ENCODE measurements at places on chromosomes 3 and 15.

GRCh38 chr3:131729643-131730017 is 226.9 kb upstream of the MRPL3 start:
- DNase-seq = no peak

DNA sequence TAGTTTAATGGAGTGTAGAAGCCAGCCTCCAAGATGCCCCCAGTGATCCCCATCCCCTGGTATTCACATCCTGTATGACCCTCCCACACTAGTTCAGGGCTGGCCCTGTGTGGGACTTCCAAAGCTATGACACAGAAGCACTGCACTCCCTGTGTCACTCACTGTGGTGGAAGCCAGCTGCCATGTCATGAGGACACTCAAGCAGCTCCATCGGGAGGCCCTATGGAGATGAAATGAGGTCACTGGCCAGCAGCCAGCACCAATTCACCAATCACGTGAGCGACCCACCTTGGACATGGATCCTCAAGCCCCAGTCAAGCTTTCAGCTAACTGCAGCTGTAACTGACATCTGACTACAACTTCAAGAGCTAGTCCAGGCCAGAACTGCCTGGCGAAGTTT is 3.9 kb upstream of the ACAN start:
- no peak for DNase-seq

- DNase-seq = no peak
Observed at GRCh38 chr3:53269888-53270880, 14.4 kb upstream of the TKT start.

DNA sequence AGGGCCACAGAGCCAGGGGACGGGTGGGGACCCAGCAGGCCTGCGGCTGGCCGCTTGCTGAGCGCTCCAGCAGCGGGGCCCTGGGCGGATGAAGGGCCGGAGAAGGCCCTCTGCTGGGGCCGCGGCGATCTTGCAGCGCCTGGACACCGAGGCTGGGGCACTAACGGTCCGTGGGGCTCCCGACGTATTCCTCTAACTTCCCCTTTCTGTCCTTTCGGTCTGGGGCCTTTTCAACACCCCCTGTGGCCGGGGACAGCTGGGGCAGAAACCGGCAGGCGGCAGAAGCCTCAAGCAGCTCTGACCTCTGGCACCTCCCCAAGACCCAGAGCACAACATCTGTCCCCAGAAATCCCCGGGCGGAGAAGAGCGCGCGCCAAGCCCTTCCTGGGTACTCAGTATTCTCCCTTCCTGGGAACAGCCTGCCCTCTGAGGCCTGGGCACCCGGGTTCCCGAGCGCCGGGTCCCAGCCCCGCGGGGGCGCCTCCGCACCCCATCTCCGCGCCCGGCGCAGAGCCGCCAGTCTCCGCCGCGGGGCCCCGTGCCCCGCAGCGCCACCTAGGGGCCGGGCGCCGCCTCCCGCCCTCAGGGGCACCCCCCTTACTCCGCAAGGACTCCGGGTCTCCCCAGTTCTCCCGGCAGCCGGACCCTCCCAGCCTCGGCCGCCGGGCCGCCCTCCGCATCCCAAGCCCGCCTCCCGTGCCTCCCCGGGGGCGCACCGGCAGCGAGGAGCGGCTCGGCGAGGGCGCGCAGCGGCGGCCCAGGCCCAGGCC is 582 bp upstream of the SLCO3A1 start:
- DNase-seq = peak; percentile 79

GRCh38 chr15:78229431-78230406 is 4.6 kb downstream of the ACSBG1 start:
- DNase-seq = no peak

DNA sequence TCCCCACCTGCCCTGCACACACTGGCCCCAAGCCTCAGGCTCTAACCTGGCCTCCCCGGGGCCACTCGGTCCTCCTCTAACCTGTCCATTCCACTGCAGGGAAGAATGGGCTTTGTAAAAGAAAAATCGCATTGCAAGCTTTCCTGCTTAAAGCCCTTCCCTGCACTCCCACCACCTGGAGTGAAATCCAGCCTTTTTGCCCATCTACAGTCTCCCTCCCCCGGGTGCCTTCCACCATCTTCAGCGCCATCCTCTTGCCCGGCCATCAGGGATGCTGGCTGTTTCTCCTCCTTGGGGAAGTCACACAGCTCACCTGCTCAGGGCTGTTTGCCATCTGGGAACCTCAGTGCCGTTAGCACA is 266.9 kb downstream of the OCA2 start:
- DNase-seq = no peak

DNA sequence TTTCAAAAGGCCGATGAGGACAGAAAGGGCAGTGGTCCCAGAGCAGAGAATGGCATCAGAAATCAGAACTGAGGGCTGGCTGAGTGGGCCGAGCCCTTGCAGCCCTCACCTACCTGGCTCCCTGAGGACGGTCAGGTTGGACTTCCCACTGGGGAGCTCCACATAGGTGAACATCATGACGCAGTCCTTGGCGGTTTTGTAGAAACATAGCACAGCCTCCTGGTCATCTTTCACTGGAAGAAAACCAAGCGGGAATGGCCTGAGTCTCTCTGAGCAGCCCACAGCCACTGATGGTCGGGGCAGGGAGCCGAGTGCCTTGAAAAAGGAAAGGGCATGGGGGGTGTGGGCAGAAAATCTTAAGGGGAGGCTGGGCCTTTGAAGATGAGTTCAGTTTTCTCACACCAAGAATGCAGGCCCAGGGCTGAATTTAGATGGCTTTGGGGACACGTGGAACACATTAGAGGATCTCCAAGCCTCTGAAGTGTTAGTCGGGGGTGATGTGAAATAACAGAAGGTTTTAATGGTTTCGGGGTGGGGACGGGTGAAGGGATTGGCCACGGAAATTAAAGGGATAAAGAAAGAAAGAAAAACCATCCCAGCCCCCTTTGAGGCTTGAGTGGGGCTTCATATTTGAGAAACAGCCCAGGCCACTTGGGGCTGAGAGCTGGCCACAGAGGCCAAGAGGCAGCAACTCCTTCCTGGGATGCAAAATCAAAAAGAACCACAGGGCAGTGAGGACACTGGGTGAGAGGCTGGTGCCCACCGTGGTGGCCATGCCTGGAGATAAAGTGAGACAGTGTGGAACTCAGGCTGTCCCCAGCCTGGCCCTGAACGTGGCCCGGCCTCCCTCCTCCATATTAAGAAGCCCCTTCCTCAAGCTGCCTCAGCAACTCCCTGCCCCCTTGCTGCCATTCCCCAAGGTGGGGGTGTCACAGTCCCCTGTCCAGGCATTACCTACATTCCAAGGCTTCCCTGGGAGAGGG is 36.2 kb downstream of the UMPS start:
- DNase-seq = no peak

GRCh38 chr3:177382944-177383343 is 185.7 kb upstream of the TBL1XR1 start:
- no peak for DNase-seq
